ENCODE measurements at places on chromosomes 13 and 19.

DNA sequence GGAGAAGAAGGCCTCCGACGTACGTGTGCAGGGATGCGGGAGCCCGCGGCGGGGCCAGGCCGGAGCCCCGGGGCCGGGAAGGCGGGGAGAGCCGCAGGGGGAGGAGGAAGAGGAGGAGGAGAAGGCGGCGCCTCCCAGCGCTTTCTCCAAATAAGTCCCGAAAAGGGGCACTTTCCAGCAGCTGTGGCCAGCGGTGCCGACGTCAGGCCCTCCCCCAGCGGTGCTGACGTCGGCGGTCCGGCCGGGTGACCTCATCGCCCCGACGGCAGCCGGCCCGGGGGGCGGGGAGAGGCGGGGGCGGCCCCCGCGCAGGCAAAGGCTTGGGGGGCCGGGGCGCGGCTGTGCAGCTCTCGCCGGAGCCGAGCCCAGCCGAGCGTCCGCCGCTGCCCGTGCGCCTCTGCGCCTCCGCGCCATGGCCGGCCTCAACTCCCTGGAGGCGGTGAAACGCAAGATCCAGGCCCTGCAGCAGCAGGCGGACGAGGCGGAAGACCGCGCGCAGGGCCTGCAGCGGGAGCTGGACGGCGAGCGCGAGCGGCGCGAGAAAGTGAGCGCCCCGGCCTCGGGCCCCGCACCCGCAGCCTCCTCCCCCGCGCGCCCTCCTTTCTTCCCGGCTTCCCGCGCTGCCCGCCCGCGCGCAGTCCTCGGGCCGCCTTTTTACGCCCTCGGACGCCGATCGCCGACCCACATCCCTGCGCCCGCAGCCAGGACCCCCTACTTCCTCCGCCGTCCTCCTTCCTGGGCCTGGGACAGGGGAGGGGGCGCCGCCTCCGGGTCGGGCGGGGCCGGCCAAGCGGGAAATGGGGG lies at the start of gene TPM4:
Gene TPM4 (plus strand): TSS at position 342 of the 804 bp plus-strand sequence. CDS start 71 bp downstream, at position 413.
- DNase-seq, result no peak

DNA sequence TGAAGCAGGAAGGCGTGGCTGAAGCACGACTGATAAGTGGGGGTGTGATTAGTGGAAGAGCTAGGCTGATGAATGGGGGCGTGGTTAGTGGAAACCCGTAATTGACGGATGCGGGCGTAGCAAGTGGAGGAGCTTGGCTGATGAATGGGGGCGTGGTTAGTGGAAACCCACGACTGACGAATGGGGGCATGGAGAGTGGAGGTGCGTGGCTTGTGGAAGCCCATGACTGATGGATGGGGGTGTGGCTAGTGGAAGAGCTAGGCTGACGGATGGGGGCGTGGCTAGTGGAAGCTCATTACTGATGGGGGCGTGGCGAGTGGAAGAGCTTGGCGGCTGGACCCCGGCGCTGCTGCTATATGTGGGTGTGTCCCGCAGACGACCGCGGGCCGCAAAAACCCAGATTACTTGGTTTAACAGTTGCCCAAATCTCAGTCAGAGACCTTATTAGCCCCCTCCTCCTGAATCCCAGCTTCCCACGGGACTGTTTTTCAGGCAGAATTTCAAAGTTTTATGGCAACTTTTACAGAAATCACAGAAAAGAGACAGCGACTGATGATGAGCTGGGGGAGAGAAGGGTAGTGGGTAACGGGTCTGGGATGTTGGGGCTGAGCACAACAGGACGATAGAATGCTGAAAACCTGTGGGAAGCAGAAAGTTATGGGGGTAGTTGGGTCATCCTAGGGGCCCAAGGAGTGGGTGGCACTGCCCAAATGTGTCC lies 9.0 kb upstream of the MEIS3 start:
- DNase-seq, result peak; percentile 90

- DNase-seq, result no peak
Observed at GRCh38 chr13:51091839-51092238, 19.2 kb downstream of the C13orf42 start.

GRCh38 chr13:33640832-33641231 lies 177.1 kb upstream of the RFC3 start:
- DNase-seq, result no peak

GRCh38 chr19:4732680-4733114 lies 9.1 kb upstream of the DPP9 start:
- peak; percentile 51 for DNase-seq

DNA sequence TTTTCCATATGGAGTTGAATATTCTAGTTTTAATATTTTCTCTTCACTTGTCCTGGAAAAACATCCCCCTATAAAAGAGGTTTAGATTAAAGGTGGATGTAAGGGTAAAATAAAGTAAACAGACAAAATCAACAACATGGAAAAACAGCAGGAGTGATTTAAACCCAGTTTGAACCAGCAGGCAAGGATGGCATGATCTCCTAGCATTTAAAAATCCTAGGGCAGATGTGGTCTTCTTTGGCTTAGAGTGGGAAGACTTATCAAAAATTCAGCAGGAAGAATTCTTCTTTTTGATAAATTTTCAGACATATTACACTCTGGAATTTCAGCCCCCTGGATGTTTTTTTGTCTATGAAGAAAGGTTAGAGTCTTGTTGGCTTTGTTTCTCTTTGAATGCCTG lies 36.5 kb downstream of the CLEC17A start:
- DNase-seq, result no peak

DNA sequence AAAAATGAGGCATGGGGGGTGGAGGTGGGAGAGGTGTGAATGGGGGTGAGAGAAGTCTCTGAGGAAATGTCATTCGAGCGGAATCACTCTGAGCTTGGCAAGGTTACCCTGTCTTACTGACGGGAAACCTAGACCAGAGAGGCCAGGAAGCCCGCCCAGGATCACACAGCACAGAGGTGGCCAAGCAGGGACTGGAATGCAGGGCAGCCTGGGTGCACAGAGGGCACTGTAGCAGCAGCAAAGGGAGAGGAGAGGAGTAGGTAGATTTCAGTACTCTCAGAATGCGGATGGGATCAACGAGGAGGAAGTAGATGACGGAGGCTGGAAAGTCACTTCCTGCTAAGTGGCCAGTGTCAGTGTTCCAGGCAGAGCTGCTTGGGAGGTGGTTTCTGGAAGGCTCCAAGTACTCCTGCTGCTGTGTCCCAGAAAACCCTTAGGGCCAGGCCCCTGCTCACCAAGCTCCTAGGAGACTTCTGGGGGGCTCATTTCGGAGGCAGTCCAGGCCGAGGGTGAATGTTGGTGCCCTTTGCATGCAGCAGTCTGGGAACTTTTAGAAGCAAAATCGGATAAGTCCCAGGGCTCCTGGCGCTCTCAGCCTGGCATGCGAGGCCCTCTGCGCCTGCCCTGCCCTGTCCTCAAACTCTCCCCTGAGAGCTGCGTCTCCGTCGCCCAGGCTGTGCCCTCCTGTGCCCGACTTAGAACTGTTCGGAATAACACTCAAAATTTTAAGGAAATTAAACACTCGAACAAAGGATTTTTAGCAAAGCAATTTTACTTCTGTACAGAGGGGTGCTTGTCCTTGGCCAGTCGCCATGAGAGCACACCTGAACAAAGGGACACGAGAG lies 33.5 kb downstream of the DNM2 start:
- no peak for DNase-seq

GRCh38 chr19:5389353-5389752 lies 48.7 kb upstream of the PTPRS start:
- no peak for DNase-seq

- DNase-seq, result no peak
Observed at GRCh38 chr13:113350065-113350937, 13.6 kb downstream of the GRTP1 start.

- no peak for DNase-seq
Observed at GRCh38 chr19:10155839-10156238, 36.1 kb upstream of the EIF3G start.

DNA sequence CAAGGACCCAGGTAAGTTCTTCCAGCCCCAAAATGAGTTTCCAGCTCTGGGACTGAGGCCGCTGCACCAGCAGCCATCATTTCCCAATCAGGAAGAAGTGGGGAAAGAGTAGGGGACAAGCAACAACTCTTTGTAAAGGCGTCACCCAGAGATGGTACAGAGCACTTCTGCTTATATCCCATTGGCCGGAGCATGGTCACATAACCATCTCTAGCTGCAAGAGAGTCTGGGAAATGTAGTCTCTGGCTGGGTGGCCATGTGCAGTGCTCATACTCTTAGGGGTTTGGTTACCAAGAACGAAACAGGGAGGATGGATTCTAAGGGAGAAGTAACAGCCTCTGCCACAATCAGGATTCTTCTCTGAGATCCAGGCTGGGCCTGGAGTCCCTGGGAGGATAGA lies 26.3 kb downstream of the CKM start:
- DNase-seq, result no peak

GRCh38 chr19:2494084-2494446 lies 18.1 kb downstream of the GADD45B start:
- DNase-seq, result no peak

DNA sequence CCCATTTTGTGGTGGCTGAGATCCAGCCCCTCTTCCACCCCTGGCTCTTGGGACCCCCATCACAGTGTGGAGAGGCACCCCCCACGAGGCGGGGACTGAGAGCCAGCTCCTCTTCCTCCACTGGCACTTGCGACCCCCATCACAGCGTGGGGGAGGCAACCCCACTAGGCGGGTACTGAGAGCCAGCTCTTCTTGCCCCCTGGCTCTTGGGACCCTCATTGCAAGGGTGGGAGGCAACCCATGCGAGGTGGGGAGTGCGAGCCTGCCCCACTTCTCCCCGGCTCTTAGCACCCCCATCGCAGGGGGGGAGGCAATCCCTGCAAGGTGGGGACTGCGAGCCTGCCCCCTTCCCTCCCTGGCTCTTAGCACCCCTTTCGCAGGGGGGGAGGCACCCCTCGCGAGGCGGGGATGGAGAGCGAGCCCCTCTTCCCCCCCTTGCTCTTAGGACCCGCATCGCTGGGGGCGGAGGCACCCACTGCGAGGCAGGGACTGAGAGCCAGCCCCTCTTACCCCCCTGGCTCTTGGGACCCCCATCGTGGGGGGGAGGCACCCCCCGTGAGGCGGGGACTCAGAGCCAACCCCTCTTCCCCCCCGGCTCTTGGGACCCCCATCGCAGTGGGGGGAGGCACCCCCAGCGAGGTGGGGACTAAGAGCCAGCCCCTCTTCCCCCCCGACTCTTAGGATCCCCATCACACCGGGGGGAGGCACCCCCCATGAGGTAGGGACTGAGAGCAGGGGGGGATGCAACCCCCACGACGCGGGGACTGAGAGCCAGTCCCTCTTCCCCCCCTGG lies 364.6 kb upstream of the SPRY2 start:
- DNase-seq, result no peak

DNA sequence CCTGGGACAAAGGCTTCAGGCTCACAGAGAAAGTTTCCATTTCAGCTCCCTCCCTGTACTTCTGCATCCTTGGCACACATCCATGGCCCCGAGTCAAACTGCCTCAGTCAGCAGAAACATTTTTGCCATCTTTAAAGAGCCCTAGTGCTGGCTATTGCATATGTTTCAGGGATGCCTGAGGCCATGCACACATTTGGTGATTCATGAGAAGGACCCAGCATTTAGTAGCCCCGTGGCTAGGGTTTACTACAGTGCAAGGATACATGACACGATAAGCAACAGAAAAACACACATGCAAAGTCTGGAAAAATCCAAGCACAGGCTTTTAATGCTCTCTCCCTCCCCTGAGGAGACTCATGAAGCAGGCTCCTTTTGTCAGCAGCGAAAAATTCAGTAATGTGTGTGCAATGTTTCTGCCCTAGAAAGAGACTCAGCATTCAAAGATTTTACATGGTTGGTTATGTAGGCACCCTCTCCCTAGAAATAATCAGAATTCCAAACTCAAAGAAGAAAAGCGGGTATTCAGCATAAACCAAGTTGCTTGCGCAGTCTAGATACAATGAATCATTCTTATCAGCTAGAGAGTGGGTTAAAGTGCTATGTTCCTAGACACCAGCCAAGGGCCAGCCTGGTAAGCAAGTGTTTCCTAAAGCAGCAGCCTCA lies 17.6 kb downstream of the ACOD1 start:
- peak; percentile 8 for DNase-seq

- no peak for DNase-seq
Observed at GRCh38 chr13:65943024-65943423, 1287.1 kb downstream of the PCDH9 start.

- DNase-seq, result no peak
Observed at GRCh38 chr19:44580366-44580895, 32.9 kb upstream of the IGSF23 start.

GRCh38 chr19:13026462-13027370 lies 31.4 kb downstream of the NFIX start:
- no peak for DNase-seq

DNA sequence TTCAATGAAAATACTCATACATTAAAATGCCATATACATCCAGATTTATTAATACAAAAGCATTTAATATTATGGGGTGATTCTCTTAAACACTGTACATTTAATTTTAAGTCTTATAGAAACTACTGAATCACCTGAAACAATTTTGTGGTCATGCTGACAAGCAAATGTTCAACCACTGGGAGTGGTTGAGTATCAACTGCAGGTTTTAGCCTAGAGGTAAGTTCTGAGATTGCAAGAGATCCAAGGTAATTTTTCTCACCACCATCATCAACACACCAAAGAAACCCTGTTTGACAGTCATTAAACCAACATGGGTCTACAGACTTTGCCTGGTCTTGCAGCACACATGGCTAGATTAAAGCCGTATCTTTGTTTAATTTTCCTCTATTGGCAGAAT lies 196.3 kb downstream of the LHFPL6 start:
- DNase-seq, result no peak

- no peak for DNase-seq
Observed at GRCh38 chr13:103101901-103102300, 35.7 kb upstream of the SLC10A2 start.

DNA sequence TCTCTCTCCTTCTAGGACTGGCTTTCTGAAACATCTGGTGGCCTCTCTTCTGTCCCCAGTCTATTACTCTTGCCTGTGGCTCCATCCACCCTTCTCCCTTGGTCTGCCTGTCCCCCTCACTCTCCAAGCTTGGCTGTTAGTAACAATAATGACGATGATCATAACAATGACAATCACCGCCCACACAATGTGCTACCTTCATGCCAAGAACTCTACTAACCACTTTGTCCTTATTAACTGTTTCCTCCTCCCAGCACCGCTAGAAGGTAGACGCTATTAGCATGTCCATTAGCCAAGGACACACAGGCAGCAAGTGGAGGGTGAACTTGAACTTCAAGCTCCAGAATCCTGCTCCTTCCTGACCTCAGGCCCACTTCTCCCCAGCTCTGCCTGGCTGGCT lies 2.7 kb downstream of the GYS1 start:
- DNase-seq, result no peak

GRCh38 chr13:26469602-26470001 lies 87.9 kb upstream of the WASF3 start:
- DNase-seq, result peak; percentile 37

GRCh38 chr13:74273581-74273980 lies 139.4 kb upstream of the KLF12 start:
- no peak for DNase-seq

DNA sequence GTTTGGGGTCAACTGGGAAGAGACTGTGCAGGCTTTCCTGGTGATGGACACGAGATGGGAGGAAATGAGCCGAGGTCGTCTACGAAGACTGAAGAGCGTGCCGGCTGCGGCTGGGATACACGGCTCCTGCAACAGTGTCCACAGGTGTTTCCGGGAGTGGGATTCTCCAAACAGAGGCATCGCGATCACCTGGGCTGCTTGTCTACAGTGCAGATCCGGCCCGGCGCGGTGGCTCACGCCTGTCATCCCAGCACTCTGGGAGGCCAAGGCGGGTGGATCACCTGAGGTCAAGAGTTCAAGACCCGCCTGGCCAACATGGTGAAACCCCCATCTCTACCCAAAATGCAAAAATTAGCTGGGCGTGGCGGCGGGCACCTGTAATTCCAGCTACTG lies 11.6 kb upstream of the SLC39A3 start:
- DNase-seq, result no peak

All from cerebellar nuclear complex (tissue), 1 donor.